Caudate nucleus (tissue), 63 donors: ENCODE measurements at places on chromosomes 3 and 15.

DNA sequence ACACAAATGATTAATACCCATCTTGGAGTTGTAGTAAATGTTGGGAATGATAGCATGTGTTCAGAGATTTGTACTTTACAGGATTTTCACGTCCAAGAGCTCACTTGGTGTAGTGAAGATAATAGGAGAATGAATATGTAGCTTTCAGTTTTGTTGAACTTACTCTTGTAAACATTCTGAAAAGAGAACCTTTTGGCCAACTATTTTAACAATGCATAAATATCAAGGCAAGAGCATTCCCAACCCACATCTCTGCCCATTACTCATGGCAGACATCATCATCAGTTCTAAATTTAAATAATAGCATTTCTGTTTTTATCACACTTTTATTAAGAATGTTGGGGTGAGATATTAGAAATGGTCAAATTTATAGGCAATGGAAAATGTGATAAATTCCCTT, 465.2 kb upstream of the TPRG1 start:
- DNase-seq: no peak

DNA sequence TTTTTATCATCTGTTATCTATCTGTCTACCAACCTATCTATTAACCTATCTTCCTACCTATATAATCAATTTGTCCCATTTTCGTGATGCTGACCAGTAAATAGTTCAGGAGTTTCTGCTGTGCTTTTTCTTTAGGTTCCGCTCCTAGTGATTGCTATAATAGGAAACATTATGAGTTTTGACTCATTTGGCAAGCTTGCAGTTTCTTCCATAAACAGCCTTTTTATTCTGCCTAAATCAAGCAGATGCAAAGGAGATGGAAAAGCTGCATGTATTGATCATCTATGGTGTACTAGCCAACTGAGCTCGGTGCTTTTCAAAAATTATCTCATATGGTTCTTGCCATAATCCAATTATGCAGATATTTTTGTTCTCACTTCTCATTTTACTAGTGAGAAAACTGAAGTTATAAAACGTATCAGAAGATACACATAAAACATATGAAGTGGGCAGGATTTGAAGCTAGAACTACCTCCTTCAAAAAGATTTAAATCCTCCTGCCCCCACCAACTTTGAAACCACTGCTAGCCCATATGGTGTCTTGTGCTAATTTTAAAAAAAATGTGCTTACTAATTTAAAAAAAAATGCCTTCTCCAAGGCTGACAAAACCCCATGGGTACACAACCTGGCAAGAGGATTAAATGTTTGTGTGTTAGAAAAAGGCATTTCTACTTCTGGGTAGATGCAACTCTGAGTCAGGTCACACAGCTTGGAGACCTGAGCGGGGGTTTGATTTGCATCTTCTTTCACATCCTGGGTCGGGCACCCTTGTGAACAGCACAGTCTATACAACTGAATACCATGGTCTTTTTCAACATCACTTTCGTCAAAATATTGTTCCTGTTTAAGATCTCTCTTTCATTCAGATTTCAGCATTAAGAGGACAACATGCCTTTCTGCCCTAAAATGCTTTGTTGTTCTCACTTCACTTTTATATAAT, 267.0 kb downstream of the CHL1 start:
- DNase-seq: no peak

GRCh38 chr3:52983336-52983807, 62.5 kb downstream of the SFMBT1 start:
- DNase-seq: no peak

DNA sequence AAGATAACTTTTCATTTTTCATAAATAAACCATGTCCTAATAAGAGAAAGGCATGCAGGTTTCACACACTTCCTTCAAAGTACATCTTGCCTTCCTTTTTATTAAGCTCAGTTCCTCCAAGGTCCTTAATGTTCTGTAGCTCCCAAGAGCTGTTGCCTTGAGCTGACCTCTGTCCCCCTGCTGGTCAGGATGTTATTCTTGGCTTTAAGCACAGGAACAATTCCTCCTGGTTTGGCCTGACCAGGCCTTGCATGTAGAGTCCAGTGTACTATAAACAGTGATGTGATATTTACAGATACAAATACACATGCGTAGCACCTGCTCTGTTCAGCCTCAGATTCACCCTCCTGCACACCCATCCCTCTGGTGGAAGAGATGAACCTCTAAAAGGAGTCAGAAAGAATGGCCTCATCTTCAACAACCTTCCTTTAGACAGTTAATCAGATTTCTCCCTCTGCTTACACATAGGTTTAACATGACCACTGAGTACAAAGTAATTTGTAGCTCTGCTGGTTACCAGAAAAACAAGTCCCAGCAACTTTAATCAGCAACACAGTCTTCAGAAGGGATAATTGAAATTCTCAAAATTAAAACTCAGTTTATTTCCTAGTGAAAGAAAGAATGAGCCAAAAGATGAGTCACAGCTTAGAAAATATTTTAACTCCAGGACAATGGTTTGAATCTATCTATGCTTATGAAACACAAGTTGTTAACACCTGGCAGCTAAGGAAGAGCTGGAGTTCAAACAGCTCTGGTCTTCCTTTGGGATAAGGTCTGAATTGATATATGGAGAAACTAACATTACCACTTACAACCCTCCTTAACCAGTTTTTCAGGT, 46.5 kb downstream of the PTPN9 start:
- no peak for DNase-seq

GRCh38 chr3:37905987-37906674, 44.5 kb downstream of the CTDSPL start:
- no peak for DNase-seq

DNA sequence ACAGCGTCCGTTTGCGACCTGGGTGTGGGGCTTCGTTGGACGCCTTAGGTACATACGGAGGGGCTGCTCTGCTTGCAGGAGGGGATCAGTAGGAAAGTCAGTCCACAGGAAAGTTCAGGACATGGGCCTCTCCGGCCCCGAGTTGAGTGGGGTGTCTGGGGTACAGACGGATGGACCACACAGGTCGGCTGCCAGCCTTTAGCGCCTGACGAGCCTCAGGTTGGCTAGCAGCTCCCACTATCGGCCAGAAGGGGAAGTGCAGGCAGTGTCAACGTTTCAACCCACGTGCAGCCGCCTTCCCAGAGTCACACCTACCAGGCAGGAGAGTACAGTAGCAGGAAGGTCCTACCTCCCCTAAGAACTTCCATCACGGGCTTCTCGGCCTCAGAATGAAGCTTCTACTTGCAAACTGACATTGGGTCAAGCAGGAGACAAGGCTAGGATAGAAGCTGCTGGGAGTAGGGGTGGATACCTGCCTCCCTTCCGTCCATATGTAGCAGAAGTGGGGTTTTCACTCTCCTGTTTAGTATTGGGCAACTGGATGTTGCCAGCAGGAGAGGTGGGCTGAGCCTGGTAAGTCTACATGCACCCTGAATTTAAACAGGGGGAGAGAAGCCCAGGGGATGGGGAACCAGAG, 1.8 kb upstream of the SCN5A start:
- DNase-seq: no peak

- no peak for DNase-seq
These were observed 11.3 kb downstream of the PRKCI start for GRCh38 chr3:170233530-170233929.

- no peak for DNase-seq
These were observed 129.0 kb downstream of the MYLK start for GRCh38 chr3:123755085-123755484.

GRCh38 chr3:136305879-136306278, 55.7 kb downstream of the PCCB start:
- no peak for DNase-seq

GRCh38 chr3:84209474-84209873, 749.3 kb upstream of the CADM2 start:
- DNase-seq: no peak

- DNase-seq: no peak
These were observed 1.5 kb upstream of the SMAD3 start for GRCh38 chr15:67063689-67064606.

GRCh38 chr3:76866729-76867408, 173.0 kb upstream of the ROBO2 start:
- no peak for DNase-seq

- DNase-seq: no peak
These were observed 268.0 kb downstream of the SCAPER start for GRCh38 chr15:76637166-76637565.

DNA sequence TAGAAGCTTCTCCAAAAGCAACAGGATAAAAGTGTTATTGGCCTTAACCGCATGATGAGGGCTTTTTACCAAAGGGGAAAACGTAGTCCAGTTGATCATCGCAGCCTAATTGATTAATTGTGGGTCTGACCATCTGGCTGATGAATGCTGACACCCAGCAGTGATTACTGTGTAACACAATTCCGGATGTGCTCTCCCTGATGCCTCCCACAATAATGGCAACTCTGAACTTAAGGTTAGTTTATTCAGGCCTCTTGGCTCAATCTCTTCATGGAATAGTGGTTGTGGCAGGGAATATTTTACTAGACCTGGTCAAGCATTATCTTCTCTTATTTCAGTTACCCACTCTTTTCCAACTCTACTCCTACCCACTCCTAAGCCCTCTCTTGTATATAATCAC, 332.9 kb downstream of the TIGIT start:
- DNase-seq: no peak

DNA sequence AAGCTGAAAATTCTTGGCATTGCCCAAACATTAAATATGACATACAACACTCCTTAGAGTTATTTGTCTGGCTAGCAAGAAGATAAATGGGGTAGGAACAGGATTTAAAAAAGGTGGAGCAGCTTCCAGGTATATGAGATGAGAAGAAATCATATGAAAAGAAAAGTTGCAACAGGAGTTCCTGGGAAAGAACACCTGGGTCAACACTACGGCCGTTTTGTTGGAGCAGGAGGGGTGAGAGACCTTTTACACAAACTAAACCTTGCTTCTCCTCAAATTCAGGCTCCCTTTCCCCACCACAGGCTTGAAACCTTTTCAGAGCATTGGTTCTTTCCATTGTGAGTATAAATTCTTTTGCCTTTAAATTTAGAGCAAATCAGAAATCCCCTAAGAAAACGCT, 18.8 kb upstream of the GUCA1C start:
- DNase-seq: no peak
